ENCODE measurements at places on chromosomes 3 and 15. TPM values are rescaled to one million over a fixed set of nuclear protein-coding genes. Genes with fewer than 3 reads are reported as not detected.

LMAN1L gene
- not detected for total RNA-seq

SOX14 gene
- total RNA-seq: not detected

MINAR1 gene
- 0.57 TPM for total RNA-seq

CCR4 gene
- under 0.01 TPM for total RNA-seq

ERC2 gene
- total RNA-seq: not detected

BUB1B gene
- total RNA-seq: 2.4 TPM

Measured in smooth muscle cell of bladder (primary cell).